ENCODE measurements at places on chromosomes 1 and 21. TPM values are rescaled to one million over a fixed set of nuclear protein-coding genes. Genes with fewer than 3 reads are reported as not detected.

CD1E gene
- not detected for total RNA-seq

LCE1D gene
- total RNA-seq, result not detected

CELA3B gene
- not detected for total RNA-seq

OPRD1 gene
- not detected for total RNA-seq

TFF1 gene
- total RNA-seq, result not detected

TNFSF4 gene
- 0.23 TPM for total RNA-seq

RIPPLY3 gene
- total RNA-seq, result not detected

- DNase-seq, result no peak
These were observed 44.8 kb downstream of the GPR161 start for GRCh38 chr1:168091720-168092550.

GRCh38 chr1:37561133-37562132 is 4.7 kb downstream of the DNALI1 start:
- peak; percentile 44 for DNase-seq

- no peak for DNase-seq
These were observed 26.6 kb downstream of the DHRS3 start for GRCh38 chr1:12591267-12591938.

DNA sequence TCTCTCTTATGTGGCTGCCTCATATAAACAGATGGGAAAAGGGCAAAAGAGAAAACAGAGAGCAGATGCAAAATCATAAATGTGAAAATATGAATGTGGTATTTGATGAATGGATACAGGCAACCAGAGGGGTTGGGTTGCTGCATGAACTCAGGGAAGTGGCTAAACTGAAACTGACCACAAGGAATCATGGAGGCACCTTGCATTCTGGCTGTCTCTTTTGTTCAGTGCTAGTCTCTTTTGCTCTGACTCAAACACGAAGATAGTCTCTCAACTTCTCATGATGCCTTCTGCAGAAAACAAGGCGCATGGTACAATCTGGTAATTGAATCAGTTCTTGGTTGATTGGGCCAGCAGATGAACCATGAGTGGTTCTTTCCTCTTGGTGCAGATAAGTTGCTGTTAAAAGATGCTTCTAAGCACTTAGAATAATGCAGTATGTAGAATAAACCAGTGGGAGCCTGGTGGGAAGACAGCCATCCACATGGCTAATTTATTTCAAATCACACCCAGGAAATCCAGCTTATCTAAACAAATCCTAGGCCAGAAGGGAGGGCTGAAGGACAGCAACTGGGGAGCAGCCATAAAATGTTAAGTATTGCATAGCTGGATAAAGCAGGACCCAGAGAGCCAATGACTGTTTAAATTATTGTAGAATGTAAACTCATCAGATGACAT is 64.2 kb downstream of the HLX start:
- DNase-seq, result no peak

- DNase-seq, result no peak
These were observed 231.1 kb downstream of the SIPA1L2 start for GRCh38 chr1:232398823-232399222.

GRCh38 chr1:204358605-204359004 is 1.1 kb downstream of the PLEKHA6 start:
- DNase-seq, result no peak

GRCh38 chr1:100359139-100359538 is 6.8 kb downstream of the CDC14A start:
- no peak for DNase-seq

- DNase-seq, result no peak
These were observed 50.3 kb downstream of the GRIK3 start for GRCh38 chr1:36984026-36984425.

GRCh38 chr1:53024117-53024516 is 37.9 kb upstream of the PODN start:
- DNase-seq, result no peak

DNA sequence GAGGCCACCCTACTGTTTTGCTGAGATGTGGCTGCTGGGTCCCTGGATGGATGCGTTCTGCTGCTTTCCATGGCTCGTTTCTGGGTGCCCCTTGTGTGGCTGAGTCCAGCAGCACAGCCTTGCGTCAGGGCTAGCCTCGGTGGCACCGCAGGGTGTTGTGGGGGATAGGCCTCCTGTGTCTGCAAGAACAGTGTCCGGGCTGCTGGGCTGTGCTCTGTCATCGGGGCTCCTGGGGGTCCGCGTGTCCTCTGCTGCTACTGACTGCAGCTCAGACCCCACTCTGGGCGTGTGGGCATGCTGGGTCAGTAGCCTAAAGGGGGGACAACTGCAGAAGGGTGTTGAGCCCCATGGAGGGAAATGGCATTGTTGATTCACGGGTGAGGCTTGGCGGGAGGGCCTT is 4.9 kb downstream of the RRP1 start:
- DNase-seq, result no peak

DNA sequence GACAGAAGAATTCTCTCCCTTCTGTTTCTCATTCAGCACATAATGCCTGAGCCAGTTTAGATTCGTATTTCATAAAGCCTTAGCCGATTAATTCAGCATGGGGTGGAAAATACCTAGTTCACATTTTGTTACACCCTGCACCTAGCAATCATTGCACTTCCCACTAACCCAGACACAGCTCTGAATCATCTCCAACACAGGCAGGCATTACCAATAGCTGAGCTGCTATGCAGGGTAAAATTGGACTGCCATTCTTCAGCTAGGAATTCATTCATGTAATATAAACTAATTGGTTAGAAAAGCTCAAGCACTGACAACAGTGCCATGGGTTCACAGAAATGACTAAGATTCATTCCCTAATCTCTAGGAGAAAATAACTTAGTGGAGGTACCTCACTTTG is 26.9 kb upstream of the NKAIN1 start:
- no peak for DNase-seq

GRCh38 chr1:147389532-147390184 is 147.2 kb downstream of the CHD1L start:
- DNase-seq, result peak; percentile 67

- DNase-seq, result peak; percentile 13
These were observed 122.7 kb downstream of the UCHL5 start for GRCh38 chr1:192936313-192937018.

- peak; percentile 100 for DNase-seq
These were observed 12.2 kb downstream of the ADAMTSL4 start for GRCh38 chr1:150561254-150561973.

GRCh38 chr1:239951511-239952140 is 140.1 kb upstream of the FMN2 start:
- DNase-seq, result peak; percentile 92

DNA sequence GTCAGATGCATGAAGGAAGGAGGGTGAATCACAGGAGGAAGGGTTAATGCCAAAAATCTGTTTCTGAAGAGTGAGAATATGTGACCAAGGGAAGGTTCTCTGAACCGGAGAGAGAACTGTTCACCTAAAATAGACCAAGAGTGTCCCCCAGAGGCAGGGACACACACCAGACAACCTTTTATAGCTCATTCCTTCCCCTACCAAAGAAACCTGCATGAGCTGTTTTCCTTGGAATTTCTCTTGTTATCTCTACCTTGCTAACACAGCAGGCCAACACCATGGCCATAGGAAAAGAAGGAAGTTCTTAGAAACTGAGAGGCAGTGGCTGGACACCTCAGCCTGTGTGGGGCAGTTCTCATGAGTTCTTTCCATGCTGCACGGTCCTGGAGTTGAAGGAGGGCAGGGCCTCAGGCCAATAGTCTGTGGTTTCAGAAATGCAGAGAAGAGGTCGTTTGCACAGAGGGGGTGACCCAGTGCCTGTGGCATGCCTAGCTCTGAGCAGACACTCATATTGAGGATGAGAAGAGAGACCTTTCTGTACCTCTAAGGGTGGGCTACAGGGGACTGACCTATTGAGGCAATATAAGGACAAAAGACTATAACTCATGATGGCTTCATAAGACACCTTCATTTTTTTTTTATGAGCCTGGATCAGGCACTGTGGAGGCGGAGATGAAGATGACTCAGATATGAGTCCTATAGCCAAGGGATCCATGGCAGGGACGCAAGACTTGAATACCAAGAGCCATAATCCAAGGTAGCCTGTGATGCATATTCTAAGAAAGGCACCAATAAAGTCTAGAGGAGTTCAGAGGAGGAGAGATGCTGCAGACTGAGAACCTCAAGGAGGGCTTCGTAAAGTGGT is 39.4 kb downstream of the IGFN1 start:
- DNase-seq, result peak; percentile 78

GRCh38 chr1:222634180-222635013 is 16.5 kb downstream of the MIA3 start:
- DNase-seq, result peak; percentile 97

DNA sequence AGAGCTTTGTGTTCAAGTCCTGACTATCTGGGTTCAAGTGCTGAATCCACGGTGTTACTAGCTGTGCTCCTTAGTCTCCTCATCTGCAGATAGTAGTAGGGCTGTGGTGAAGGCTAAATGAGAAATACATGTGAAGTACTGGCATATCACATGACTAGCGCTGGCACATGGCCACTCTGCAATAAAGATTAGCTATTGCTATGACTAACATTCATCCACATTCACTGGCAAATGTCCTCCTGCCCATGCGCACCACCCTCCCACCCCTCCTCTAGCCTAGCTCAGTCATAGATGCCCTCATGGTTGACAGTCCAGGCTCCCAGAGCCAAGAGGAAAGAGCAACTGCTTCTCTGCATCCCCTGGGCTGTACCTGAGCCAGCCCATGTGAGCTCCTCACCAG is 8.5 kb upstream of the COL8A2 start:
- DNase-seq, result peak; percentile 85

DNA sequence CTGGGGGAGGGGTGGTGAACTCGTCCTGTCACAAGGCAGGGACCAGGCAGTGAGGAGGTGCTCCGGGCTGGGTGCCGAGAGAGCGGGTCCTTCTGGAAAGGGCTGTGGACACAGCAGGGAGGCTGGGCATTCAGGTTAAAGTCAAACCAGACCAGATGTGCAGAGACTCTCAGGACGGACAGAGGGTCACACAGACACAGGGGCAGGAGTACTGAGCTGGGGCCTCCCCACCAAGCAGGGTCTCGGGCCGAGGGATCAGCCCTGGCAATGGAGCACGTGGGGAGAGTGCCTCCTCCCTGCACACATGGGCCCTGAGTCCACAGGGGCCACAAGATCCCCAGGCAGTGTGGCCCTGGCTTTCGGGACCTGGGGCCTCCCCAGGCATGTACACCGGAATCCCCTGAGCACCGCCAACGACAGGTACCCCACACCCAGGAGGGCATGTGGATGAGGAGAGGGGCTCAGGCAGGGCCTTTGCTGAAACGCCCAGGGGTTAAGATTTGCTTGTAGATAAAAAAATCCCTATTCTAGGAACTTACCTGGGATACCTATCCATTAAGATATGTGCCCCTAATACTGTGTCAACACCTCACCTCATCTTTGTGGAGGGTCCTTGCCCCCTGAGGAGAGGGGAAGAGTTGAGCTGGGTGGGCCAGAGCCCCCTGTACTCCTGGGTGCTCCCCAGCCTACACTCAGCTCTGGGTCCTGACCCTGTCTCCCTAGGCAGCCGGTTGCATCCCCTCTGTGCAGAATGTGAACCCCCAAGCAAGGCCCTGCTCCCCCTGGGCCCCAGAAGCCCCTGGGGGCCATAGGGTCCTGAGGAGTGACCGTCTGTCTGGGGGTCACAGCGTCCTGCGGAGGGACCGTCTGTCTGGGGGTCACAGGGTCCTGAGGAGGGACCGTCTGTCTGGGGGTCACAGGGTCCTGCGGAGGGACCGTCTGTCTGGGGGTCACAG is 46.9 kb upstream of the ADARB1 start:
- DNase-seq, result no peak

DNA sequence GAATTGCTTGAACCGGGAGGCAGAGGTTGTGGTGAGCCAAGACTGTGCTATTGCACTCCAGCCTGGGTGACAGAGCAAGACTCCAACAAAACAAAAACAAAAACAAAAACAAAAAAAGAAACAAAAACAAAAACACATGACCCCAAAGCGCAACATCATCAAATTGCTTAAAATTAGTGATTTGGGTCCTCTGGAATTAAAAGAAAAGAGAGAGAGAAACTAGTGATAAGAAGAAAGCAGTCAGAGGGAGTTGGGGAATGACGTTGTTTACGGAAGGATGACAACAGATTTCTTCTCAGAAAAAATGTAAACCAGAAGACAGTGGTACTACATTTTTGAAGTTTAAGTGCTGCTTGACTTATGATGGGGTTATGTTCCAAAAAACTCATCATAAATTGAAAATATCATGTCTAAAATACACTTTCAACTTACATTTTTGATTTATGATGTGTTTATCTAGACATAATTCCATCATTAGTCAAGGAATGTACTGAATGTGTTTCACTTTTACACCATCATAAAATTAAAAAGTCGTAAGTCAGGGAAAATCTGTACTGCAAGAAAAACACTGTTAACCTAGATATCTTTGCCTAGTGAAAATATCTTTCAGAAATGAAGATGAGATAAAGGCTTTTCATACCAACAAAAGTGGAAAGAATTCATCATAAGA is 88.0 kb downstream of the MT1HL1 start:
- DNase-seq, result no peak

GRCh38 chr1:79945391-79945790 is 938.9 kb upstream of the ADGRL4 start:
- peak; percentile 14 for DNase-seq

- DNase-seq, result peak; percentile 20
These were observed 758 bp upstream of the ATAD3B start for GRCh38 chr1:1470626-1471388.

DNA sequence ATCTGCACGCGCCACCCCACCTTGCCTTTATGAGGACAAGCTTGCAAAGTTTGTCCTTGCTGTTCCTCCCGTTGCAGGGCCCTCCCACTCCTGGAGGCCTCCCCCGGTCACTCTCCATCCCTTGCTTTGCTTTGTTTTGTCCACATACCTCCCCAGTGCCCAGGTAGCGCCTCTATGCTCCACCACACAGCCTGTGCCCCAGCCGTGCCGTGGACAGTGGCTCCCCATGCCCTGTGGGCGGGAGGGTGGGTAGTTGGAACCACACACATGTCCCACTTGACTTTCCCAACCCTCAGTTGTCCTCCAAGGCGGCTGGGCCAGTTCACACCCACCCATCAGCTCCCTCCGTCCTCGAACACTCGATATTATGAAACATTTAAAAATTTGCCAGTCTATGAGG is 24.6 kb downstream of the SLX9 start:
- DNase-seq, result no peak

GRCh38 chr1:155975375-155976061 is 2.8 kb downstream of the ARHGEF2 start:
- DNase-seq, result no peak

DNA sequence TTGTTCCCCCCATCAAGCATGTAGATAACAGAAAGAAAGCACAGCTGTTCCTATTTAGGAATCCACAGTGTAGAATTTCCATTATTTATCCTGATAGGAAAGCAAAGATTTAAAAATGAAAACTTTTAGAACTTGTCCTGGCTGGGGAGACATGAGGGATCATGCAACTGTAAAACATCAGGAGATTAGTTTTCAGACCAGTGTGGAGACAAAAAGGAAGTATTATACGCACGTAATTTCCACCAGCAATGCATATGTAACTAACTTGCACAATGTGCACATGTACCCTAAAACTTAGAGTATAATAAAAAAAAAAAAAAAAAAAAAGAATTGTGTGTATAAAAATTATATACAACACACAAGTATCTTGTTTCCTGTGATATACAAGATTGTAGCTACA is 172.4 kb downstream of the NEGR1 start:
- DNase-seq, result no peak
